ENCODE measurements at places on chromosomes 3 and 15. TPM values are rescaled to one million over a fixed set of nuclear protein-coding genes. Genes with fewer than 3 reads are reported as not detected.

The PPARG gene
- total RNA-seq = 57.2 TPM

GRCh38 chr3:27914199-27914598 is 192.1 kb upstream of the EOMES start:
- no peak for DNase-seq

The IL17RC gene
- 34.6 TPM for total RNA-seq

DNA sequence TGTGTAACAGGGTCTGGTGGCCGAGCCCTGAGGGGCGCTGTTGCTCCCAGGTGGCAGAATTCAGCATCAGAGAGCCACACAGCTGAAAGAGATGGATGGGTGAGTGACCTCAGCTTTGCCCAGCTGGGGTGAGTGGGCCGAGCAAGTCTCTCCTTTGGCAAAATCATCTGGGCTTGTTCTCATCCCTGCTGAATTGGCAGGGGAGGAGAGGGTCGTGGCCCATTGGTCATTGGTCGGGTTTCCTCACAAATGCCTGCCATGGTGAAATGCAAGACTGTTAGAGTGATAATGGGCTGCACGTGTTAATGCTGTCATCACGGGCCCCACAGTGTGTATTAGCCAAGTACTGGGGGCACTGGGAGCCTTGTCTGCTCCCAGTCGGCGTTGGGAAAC is 15.9 kb downstream of the ABHD2 start:
- peak; percentile 50 for DNase-seq
